ENCODE measurements at places on chromosomes 11 and 22.

DNA sequence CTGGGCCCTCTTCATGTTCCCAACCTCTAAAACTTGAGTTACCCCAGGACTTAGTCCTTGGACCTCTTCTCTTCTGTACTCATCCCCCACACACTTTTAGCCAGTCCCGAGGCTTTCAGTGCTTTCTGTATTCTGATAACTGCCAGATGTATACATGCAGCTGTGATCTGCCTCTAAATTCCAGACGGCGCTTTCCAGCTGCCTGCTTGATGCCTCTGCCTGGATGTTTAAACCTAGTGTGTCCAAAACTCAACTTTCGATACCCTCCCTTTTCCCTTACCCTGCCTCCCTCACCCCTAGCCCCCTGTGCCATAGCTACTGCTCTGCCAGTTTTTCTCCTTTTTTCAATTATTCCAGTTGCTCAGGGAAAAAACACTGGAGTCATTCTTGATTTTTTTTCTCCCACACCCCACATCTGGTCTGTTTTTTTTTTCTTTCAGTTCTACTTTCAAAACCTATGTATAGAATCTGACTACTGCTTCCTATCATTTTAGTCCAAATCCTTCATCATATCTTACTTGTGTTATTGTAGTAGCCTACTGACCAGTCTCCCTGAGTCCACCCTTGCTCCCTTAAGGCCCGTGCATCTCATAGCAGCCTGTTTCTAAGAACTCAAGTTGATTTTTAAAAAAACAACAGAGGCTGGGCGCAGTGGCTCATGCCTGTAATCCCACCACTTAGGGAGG lies 32.9 kb upstream of the TECTA start:
- no peak for DNase-seq

DNA sequence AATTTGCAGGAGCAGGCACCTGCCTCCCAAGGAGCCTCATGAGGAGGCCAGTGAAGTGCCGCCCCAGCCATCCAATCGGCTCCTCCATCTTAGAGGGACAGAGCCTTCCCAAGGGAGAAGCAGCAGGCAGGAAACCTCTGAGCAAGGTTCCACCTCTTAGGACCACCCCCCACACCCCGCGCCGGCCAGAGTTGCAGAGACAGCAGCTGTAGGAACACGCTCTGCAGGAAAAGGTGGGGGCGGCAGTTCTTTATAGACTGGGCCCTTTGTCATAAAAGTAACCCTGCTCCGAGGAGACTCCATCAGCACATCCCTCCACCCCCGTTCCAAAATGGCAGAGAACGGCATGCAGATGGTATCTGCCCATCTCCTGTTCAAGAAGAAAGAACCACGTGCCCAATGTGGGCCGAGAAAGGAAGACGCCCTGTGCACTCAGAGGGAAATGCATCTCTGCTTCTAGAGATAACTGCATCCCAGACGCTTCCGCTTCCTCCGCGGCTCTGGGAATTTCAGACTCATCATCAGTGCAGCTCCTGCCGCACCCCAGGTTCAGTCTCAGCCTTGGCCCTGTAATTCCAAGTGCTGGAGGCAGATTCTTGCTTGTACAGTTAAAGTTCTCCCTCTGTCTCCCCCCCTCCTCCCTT lies 98.5 kb downstream of the SPATA19 start:
- DNase-seq = no peak

DNA sequence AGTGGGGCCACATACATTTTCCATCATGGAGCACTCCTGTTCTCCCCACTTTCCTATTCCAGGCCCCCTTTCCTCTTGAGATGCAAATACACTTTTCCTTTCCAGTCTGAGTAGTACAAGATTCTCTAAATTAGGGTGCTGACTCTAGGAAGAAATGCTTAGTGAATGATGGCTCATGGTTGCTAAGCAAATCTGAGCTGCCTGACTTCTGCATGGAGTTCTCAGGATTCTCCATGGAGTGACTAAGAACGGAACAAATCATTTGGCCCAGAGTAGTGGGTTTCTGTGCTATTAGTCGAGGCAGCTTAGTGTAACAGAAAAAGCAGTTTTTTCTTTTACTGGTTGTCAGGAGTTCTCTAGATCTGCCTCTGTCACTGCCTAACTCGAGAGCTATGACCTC lies 65.4 kb upstream of the NTM start:
- DNase-seq = no peak

- no peak for DNase-seq
These were observed 64.6 kb downstream of the ARHGEF12 start for GRCh38 chr11:120400564-120401364.

DNA sequence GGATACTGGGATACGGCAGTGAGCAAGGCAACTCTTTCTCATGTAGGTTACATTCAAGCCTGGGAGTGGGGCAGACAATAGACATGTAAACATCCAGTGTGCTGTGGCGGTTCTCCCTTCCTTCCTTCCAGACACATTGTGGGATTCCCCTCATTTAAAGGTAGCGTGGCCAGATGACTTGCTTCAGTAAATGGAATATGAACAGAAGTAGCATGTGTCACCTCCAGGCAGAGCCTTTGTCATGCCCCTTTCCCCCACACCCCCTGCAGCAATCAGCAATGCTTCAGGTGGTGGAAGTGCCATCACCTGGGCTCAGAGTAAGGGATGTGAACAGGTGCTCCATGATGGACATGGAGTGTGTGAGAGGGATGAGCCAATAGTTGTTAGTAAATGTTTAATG lies 34.8 kb upstream of the TTC12 start:
- DNase-seq = no peak

DNA sequence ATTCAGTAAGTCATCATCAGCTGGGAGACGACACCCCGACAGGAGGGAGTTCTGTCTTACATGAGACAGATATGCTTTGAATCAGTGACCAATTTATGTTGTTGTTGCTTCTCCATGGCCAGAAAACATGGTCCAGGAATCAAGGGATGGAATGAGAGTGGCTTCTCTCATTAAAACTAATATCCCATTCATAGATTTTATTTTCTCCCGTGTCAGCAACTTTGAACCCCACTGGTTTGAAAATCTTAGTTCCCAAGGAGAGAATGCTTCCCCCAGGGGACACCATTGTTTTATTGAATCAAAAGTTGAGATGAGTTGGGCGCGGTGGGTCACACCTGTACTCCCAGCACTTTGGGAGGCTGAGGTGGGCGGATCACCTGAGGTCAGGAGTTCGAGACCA lies 42.8 kb downstream of the RPS6KA4 start:
- no peak for DNase-seq

GRCh38 chr22:40200795-40201530 lies 23.2 kb downstream of the TNRC6B start:
- DNase-seq = no peak

GRCh38 chr11:121793291-121793690 lies 322.7 kb downstream of the BLID start:
- DNase-seq = no peak

DNA sequence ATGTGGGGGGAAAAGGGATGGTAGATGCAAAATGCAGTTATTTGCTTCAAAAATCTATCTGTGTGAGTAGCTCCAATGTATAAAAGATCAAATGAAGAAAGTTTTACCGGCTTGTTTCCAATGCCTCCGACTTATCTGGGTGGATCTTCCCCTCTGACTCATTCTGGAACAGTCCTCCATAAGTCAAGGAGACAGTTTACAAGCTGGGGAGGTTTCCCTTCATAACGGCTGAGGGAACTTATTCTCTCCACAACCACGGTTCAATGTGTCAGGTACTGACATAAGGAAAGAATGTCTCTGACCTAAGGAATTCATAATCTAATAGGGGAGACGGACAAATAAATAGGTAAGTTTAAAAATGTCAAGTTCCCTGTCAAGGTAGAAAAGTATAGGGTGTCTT lies 49.7 kb upstream of the BIRC3 start:
- DNase-seq = no peak

DNA sequence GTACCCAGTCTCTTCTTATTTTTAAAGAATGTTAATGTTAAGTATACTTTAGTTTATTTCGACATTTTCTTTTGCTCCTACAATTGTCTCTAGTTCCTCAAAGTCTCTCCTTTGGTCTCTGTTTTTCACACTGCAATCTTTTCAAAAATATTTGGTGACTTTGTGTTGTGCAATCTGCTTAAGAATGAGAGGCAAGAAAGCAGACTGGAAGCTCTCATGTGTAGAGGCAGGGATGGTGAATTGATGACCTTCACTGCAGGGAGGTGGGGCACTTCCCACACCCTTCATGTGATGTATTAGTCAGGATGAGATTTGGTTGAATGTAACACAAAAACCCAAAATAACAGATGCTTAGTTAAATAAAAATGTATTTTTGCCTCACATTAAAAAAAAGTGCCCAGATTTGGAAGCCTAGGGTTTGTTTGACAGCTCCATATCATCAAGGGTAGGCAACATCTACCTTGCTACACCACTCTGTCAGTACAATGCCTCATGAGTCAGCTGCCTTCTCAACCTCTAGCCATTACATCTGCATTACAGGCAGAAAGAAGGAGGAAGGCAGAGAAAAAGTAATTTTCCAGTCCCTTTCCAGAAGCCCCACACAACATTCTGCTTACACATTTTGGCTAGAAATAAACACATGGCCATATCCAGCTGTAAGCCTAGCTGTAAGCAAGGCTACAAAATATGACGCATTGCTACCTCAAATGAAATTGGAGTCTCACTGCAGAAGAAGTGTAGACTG lies 3.8 kb upstream of the MMP27 start:
- DNase-seq = no peak

GRCh38 chr22:22342697-22343580 lies 98.4 kb downstream of the VPREB1 start:
- DNase-seq = peak; percentile 47

GRCh38 chr11:20000351-20001134 lies 159.7 kb downstream of the DBX1 start:
- no peak for DNase-seq

- DNase-seq = no peak
These were observed 52.5 kb downstream of the NECTIN1 start for GRCh38 chr11:119676461-119677020.

DNA sequence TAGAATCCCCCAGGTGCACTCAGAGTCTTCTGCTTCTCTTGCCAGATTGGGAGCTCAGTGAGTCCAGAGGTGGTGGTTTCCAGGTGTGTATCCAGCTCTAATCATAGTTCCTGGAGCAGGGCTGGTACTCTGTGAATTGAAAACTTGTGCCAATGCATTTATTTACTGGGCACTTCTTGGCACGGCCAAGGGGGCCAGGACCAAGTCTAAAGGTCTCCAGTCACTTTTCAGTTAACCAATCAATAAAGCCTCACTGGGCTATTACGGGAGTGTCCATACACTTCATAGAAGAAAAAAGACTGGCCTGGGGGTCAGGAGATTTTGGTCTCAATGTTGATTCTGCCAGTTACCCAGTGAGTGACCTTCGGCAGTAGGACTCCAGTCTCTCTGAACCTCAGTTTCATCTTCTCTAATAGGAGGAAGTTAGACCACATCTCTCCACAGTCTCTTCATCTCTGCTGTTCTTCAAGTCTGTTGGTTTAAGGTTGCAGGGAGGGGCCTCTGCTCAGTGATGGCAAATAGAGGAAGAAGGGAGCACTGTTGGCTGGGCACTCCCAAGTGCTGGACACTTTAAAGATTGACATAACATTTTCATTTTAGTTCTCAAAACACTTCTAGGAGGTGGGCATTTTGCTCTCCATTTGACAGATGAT lies 188.5 kb upstream of the E2F8 start:
- no peak for DNase-seq

- DNase-seq = no peak
These were observed 147.6 kb downstream of the FBXO7 start for GRCh38 chr22:32622004-32622743.

- no peak for DNase-seq
These were observed 5.7 kb upstream of the INTS4 start for GRCh38 chr11:78000193-78000592.

- DNase-seq = no peak
These were observed 75.2 kb downstream of the PTPRJ start for GRCh38 chr11:48055292-48056132.

DNA sequence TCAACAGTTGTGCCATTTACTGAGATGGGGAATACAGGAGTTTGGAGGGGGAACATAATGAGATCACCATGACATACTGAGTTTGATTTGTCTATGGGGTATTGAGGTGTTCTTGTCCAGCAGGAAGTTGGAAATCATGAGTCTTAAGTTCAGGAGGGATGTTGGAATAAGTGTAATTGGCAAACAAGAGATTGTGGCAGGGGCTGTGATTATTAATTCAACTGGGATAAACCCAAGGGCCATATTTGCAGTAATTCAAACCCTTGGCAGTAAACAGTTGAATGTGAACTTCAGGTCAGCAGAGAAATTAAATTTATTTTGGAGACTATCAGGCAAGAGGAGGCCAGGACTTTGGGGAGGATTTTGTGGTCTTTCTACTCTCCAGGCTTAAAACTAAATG lies 33.4 kb downstream of the ADM start:
- no peak for DNase-seq

GRCh38 chr11:12460466-12460865 lies 83.1 kb downstream of the PARVA start:
- DNase-seq = no peak

DNA sequence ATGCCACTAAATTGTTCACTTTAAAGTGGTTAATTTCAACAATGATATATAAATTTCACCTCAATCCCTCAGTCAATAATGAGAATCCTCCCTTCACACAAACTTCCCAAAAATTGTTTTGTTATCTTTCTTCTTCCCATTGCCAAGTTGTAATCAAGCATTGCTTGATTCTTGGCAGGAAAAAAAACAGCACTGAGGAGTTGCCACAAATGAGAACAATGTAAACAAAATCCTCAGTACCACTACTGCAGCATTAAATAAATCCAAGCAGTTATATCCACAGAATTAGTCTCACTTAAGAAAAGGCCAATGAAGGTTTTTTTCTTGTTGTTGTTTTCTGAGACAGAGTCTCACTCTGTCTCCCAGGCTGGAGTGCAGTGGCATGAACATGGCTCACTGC lies 38.2 kb downstream of the FAM168A start:
- DNase-seq = no peak

DNA sequence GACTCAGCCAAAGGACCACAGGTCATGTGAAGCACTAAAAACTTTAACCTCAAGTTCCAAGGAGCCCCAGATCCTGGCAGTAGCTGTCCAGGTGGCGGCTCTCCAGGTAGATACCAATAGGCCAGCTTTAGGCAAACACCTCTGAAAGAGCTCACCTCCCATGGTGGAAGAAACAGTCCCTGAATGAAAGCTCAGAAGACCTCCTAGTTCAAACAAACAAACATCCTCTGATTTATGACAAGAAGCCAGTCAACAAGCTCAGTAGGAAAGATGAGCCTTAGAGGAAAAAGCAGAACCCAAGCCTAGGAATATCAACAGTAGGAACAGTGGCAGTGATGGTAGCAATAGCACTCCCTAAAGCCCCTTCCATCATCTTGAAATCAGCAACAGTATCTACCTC lies 17.2 kb downstream of the ABTB2 start:
- DNase-seq = no peak

GRCh38 chr11:102110761-102111010 lies 439 bp downstream of the YAP1 start:
- no peak for DNase-seq

DNA sequence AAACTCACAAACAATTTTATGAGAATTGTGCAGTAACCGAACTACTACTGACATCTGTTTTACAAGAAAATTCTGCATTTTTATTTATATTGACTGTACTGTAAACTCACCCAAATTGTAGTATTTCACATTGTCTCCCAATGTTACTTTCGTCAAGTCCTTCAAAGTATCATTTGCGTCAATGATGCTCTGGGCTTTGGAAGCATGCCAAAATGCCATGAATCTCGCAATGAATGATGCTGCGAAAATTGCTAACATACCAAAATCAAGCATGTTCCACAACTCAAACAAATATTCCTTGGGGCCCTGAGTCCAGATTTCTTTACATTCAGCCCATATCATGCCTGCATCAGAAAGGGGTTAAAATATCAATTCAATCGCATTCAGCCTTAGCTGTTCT lies 107.6 kb downstream of the TRPC6 start:
- DNase-seq = no peak
